ENCODE measurements at places on chromosomes 1 and 21.

GRCh38 chr1:188706742-188707141, 1770.9 kb downstream of the BRINP3 start:
- DNase-seq: no peak

DNA sequence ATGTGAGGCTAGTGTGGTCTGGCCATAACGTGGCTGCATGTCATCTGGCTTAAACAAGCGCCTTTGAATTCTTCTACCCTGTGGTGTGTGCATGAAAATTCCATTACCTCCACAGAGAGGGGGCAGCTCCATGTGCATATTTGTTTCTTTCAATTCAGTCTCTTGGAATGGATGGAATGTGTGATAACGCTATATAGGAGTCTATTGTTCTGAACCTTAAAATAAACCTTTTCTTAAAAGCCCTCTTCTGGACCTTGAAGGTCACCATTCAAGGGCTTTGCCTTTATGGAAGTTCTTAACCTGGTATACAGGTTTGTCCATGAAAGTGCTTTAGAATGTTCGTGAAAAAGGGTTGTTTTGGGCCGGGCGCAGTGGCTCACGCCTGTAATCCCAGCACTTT, 118.2 kb upstream of the ADGRL2 start:
- no peak for DNase-seq

- no peak for DNase-seq
These were observed 167.0 kb downstream of the NR5A2 start for GRCh38 chr1:200194477-200194876.

GRCh38 chr1:159778266-159778665, 2.5 kb upstream of the DUSP23 start:
- no peak for DNase-seq

- DNase-seq: no peak
These were observed 22.7 kb downstream of the CHML start for GRCh38 chr1:241617426-241617825.

All from HEK293T (cell line).